ENCODE measurements at places on chromosomes 1 and 21. TPM values are rescaled to one million over a fixed set of nuclear protein-coding genes. Genes with fewer than 3 reads are reported as not detected.
A peak's percentile ranks its signal among the peaks of the same experiment; 100 is the strongest.

DNA sequence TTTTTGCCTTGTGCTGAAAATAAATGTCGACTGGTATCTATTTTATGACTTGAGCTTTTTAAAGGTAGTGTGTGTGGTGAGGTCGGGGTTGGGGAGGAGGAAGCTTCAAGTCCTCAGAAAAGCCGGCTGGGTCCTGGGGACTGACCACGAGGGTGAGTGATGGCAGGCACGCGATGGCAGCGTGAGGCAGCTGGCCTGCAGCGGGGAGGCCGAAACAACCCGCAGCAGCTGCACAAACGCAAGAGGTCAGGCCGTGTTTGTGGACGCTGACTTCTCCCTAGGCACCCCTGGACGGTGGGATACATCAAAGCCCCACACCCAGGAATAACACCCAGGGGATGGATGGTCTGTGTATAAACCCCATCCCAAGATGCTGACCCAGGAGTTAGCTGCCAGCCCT, 51.4 kb downstream of the ZBTB18 start:
- H3K27me3 ChIP-seq: no peaks in the 10 kb centered on the region
- H3K27ac ChIP-seq: no peak overlapping the region
- H3K4me3 ChIP-seq: no peak overlapping the region
- H3K4me1 ChIP-seq: peaks cover 52% of the 10 kb centered on the region
- no peak for DNase-seq

The HMCN1 gene
- total RNA-seq: 2.2 TPM

DNA sequence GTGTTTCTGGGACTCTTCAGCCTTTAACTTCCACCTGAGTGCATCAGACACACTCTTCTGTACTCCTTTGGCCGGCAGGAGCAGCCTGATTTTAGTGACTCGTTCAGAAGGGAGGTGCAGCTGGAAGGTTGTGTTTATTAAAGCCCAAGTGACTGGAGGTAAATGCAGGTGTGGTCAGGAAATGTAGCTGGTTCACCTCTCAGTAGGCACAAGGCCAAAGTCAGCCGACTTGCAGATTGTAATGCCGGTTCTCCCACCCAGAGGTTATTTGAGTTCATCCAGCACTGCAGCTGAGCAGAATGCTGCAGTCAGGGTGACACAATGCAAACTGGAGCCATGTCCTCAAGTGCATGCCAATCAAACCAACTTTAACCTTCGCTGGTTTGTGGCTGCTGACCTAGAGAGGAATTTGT, 91.5 kb downstream of the SPATA46 start:
- no peak overlapping the region for H3K27ac ChIP-seq
- no peak for DNase-seq
- H3K36me3 ChIP-seq: no peaks in the 10 kb centered on the region

DNA sequence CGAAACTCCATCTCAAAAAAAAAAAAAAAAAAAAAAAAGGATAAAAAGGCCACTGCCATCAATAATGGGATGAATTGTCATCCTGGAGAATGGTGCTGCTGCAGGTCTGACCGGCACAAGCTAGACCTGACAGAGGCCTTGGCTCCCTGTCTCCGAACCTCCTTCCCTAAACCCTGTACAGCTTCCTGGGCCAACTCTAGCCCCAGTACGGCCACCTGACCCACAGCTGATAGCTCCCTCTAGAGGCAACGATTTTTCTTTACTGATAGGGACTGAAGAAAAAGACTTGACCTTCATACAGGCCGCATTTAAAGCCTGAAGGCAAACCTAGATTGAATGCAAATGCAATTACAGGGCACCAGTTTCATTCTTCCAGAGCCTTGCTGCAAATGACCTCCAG, 30.7 kb downstream of the NOL9 start:
- H3K4me1 ChIP-seq: peaks cover 30% of the 10 kb centered on the region
- DNase-seq: no peak
- H3K27ac ChIP-seq: no peak overlapping the region
- peaks cover 5% of the 10 kb centered on the region for H3K27me3 ChIP-seq

The CDC73 gene
- total RNA-seq: 71.3 TPM

The TSPAN2 gene
- 4.2 TPM for total RNA-seq

GRCh38 chr1:229655781-229656180, 29.7 kb downstream of the URB2 start:
- DNase-seq: no peak
- no peaks in the 10 kb centered on the region for H3K27me3 ChIP-seq
- no peak overlapping the region for H3K4me3 ChIP-seq

DNA sequence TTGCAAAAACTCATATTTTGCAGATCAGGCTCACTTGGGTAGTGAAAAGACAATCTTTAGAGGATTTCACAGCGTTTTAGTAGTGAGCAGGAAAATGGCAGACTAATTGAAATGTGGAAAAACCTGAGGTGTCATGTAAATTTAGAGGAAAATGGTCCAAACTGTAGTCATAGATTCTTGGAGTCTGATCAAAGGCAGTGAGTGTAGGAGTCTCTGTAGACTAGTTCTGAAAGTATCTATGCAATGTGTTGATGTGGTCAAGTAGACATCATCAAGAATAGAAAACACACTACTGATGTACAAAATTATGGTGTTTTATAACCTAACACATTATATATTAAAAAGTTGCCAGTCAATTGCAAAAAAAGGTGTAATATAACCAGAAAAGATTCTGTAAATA, 143.2 kb upstream of the C1orf105 start:
- DNase-seq: peak; percentile 36
- H3K4me1 ChIP-seq: peaks cover 39% of the 10 kb centered on the region
- no peaks in the 10 kb centered on the region for H3K36me3 ChIP-seq
- H3K27ac ChIP-seq: no peak overlapping the region
- no peak overlapping the region for H3K4me3 ChIP-seq
- H3K27me3 ChIP-seq: no peaks in the 10 kb centered on the region

The TEDDM1 gene
- total RNA-seq: not detected

The TRPM2 gene
- total RNA-seq: not detected

The TTC13 gene
- total RNA-seq: 12.3 TPM

GRCh38 chr1:180909005-180909414, 3.7 kb upstream of the KIAA1614 start:
- H3K36me3 ChIP-seq: no peaks in the 10 kb centered on the region
- H3K27ac ChIP-seq: no peak overlapping the region
- DNase-seq: no peak
- peaks cover 18% of the 10 kb centered on the region for H3K4me1 ChIP-seq

The TMED5 gene
- 54.5 TPM for total RNA-seq

The TTLL10 gene
- total RNA-seq: not detected

DNA sequence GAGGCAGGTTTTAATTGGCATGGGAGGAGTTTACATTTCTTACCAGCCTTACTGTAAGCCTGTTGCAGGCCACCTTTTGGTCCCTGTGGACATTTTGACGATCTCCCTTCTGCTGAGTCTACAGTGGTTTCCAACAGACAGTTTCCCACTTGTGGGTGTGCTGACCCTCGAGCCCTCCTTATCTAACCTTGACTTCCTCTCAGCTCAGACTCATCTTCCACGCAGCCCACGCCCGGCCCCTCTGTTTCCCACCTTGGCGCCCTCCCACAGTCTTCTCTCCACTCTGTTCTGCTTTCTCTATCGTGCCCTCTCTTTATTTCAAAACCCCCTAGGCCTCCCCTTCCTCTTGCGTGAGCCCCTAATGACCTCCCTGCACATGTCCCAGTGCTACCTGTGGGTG, 6.1 kb upstream of the ARL8A start:
- DNase-seq: no peak
- no peaks in the 10 kb centered on the region for H3K36me3 ChIP-seq
- peaks cover 32% of the 10 kb centered on the region for H3K27me3 ChIP-seq
- H3K4me1 ChIP-seq: peaks cover 10% of the 10 kb centered on the region

The EPHA8 gene
- not detected for total RNA-seq

- H3K4me1 ChIP-seq: peaks cover 5% of the 10 kb centered on the region
- H3K27ac ChIP-seq: no peak overlapping the region
- H3K27me3 ChIP-seq: no peaks in the 10 kb centered on the region
- peak; percentile 53 for DNase-seq
These were observed 111.3 kb downstream of the PATJ start for GRCh38 chr1:61853583-61853982.

The SAMD13 gene
- total RNA-seq: 0.45 TPM

The RAB13 gene
- total RNA-seq: 132 TPM

- peaks cover 4% of the 10 kb centered on the region for H3K27me3 ChIP-seq
- no peaks in the 10 kb centered on the region for H3K36me3 ChIP-seq
- no peaks in the 10 kb centered on the region for H3K4me1 ChIP-seq
- no peak overlapping the region for H3K27ac ChIP-seq
- no peak overlapping the region for H3K4me3 ChIP-seq
- no peak for DNase-seq
These were observed 42.0 kb downstream of the PROX1 start for GRCh38 chr1:214029796-214030195.

DNA sequence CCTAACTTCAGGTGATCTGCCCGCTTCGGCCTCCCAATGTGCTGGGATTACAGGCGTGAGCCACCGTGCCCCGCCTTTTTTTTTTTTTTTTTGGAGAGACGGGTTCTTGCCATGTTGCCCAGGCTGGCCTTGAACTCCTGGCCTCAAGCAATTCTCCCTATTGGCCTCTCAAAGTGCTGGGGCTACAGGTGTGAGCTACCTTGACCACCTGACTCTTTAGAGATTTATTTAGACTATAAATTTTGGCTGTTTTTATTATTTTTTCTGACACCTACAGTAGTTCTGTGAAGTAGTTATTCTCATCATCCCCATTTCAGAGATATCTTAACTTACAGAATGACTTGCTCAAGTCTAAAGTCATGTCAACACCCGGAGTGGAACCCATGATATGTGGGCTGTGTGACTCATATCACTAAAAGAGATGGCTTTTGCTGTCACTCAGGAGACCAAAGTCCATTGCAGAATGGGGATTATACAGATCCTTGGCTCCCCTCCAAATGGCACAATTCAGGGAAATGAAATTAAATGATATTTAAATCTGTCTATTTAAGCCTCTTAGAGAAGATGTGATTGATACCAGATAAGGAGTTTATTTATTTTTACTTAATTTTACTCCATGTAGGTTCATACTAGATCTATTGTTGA, 93.2 kb downstream of the CTH start:
- no peaks in the 10 kb centered on the region for H3K36me3 ChIP-seq
- no peaks in the 10 kb centered on the region for H3K27me3 ChIP-seq
- peak; percentile 20 for DNase-seq
- H3K4me3 ChIP-seq: no peak overlapping the region

The NR1I3 gene
- total RNA-seq: not detected

The CHIA gene
- not detected for total RNA-seq

GRCh38 chr1:92937731-92938130, 23.5 kb downstream of the DIPK1A start:
- H3K27ac ChIP-seq: no peak overlapping the region
- no peaks in the 10 kb centered on the region for H3K36me3 ChIP-seq
- H3K27me3 ChIP-seq: no peaks in the 10 kb centered on the region
- no peak for DNase-seq
- H3K4me1 ChIP-seq: peaks cover 76% of the 10 kb centered on the region
- H3K4me3 ChIP-seq: no peak overlapping the region

- no peak overlapping the region for H3K4me3 ChIP-seq
- DNase-seq: no peak
- H3K27ac ChIP-seq: no peak overlapping the region
These were observed 56.7 kb downstream of the HUNK start for GRCh38 chr21:31929548-31929947.

DNA sequence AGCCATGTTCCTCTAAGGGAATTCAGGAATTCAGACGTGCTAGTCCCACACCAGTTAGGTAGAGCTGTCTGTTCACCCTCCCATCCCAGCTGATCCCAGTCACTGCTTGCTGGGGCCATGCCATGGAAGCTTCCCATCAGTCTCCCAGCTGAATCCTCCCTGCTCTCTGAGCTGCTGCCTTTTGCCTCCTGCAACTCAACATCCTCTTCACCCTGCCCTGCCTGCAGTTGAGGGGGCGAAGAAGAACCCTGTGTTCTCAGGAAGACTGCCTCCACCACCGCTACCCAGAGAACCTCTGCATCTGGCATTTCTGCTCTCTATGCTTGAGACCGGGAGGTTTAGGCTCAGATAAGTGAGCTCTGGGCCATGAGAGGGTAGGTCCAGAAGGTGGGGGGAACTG, 16.2 kb downstream of the CDCA8 start:
- no peak overlapping the region for H3K4me3 ChIP-seq
- peaks cover 2% of the 10 kb centered on the region for H3K27me3 ChIP-seq
- H3K36me3 ChIP-seq: peaks cover 25% of the 10 kb centered on the region
- no peak for DNase-seq

GRCh38 chr1:12591267-12591938, 26.6 kb downstream of the DHRS3 start:
- no peak overlapping the region for H3K4me3 ChIP-seq
- peaks cover 33% of the 10 kb centered on the region for H3K4me1 ChIP-seq
- DNase-seq: no peak

GRCh38 chr1:82589588-82589987, 788.9 kb downstream of the ADGRL2 start:
- no peak overlapping the region for H3K4me3 ChIP-seq
- no peak for DNase-seq
- H3K4me1 ChIP-seq: no peaks in the 10 kb centered on the region
- no peaks in the 10 kb centered on the region for H3K36me3 ChIP-seq

The S100A7 gene
- not detected for total RNA-seq

The FMO4 gene
- total RNA-seq: 1.2 TPM

The BMP8B gene
- total RNA-seq: not detected

GRCh38 chr1:230977761-230978490, 735 bp downstream of the TTC13 start:
- H3K4me1 ChIP-seq: peaks cover 16% of the 10 kb centered on the region
- H3K27ac ChIP-seq: peak overlapping the region; percentile 56
- H3K27me3 ChIP-seq: no peaks in the 10 kb centered on the region
- no peak for DNase-seq
- peak overlapping the region; percentile 91 for H3K4me3 ChIP-seq

DNA sequence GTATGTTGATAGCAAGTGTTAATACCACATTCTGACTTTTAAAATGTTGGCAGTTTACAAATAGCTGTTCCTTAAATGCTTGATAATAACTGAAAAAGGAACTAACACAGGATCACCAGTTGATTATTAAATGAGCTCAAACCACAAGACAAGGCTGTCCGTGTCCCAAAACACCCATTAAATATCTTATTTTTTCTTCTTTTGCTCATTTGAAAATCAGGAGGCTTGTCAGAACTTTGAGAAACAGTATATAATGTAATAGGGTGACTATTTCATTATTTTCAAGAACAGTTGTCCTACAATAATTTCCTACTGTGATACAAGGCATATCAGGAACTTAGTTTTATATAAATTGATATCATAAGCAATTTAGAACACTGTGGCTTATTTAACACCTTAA, 2.7 kb downstream of the CDKN2C start:
- H3K4me3 ChIP-seq: peak overlapping the region; percentile 62
- peaks cover 5% of the 10 kb centered on the region for H3K27me3 ChIP-seq

DNA sequence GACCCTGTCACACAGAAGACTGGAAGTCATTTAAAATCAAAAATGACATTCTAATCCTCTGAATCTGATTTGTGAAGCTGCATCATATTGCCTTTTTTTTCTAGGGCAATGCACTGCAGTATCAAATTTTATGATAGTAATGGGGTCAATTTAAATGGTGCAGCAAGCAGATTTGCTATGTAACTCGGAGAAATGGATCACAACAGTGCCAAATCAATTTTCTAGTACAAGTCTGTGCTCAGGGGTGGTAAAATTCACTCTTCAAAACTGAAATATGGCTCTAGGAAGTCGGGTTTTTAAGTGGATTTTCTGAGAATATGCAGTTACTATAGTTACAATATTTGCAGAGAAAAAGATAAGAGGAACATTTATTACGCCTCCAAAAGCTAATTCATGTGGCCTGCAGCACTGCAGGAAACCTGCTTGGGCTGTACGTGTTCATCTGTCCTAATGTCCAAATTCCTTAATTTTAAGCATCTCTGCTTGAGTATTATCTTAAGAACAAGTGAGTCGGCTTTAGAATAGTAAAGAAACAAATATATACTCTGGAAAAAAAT, 31.5 kb downstream of the HLCS start:
- H3K4me3 ChIP-seq: no peak overlapping the region
- H3K36me3 ChIP-seq: peaks cover 12% of the 10 kb centered on the region
- no peaks in the 10 kb centered on the region for H3K27me3 ChIP-seq
- DNase-seq: no peak
- peaks cover 9% of the 10 kb centered on the region for H3K4me1 ChIP-seq

The TNFRSF8 gene
- not detected for total RNA-seq
